SW 1271 (cell line): ENCODE measurements at places on chromosomes 11 and 22.

- DNase-seq: no peak
Measured at GRCh38 chr11:118265954-118266353, 1.9 kb upstream of the MPZL2 start.

DNA sequence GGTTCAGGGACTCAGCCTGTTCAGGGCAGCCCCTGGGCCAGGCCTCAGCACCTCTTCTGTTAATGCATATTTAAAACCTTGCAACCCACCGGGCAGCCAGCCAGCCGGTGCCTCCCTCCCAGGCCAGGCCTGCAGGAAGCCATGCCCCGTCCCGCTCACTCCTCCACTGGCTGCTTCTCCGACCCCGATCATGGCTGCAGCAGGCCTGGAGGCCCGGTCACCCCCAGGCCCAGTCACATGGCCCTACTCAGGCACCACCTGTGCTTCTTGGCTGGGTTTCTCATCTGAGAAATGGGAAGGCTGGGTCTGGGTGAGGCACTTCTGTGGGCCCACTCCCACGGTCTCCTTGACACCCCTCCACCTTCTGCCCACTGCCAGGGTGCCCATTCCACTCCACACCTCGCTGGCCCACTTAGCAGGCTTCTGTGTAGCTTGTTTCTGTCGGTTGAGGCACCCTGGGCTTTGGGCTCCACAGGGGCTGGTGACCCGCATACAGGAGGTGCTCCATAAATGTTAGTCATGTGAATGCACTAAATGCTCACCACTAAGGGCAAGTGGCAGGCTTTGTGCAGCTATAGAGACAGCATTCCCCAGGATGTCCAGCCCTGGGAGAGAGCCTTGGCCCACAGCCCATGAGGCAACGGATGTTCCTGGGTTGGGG is 11.4 kb downstream of the RTN4R start:
- DNase-seq: no peak

GRCh38 chr11:20609727-20610707 is 10.6 kb downstream of the SLC6A5 start:
- DNase-seq: peak; percentile 27

DNA sequence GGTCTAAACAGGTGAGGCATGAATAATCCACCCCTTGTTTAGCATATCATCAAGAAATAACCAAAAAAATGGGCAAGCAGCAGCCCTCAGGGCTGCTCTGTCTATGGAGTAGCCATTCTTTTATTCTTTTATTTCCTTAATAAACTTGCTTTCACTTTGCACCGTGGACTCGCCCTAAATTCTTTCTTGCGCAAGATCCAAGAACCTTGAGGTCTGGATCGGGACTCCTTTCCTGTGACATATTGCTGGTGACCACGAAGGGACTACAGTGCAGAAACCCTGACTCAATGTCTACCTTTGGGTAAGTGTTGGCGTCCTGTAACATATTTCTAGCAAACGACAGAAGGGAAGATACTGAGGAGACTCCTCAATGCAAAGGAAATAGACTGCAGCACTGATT is 1099.2 kb downstream of the FAM181B start:
- no peak for DNase-seq

- DNase-seq: peak; percentile 71
Measured at GRCh38 chr11:34977089-34977912, 60.9 kb downstream of the PDHX start.

- DNase-seq: no peak
Measured at GRCh38 chr11:128184981-128185380, 402.4 kb downstream of the ETS1 start.

- DNase-seq: no peak
Measured at GRCh38 chr11:70090961-70091381, 12.9 kb downstream of the ANO1 start.

- no peak for DNase-seq
Measured at GRCh38 chr11:2303627-2304505, 2.1 kb downstream of the TSPAN32 start.

GRCh38 chr11:118241764-118242098 is 10.4 kb downstream of the MPZL3 start:
- DNase-seq: no peak

GRCh38 chr11:33553486-33553885 is 147.1 kb downstream of the C11orf91 start:
- no peak for DNase-seq

GRCh38 chr22:47544696-47545095 is 782.2 kb downstream of the TBC1D22A start:
- DNase-seq: no peak

DNA sequence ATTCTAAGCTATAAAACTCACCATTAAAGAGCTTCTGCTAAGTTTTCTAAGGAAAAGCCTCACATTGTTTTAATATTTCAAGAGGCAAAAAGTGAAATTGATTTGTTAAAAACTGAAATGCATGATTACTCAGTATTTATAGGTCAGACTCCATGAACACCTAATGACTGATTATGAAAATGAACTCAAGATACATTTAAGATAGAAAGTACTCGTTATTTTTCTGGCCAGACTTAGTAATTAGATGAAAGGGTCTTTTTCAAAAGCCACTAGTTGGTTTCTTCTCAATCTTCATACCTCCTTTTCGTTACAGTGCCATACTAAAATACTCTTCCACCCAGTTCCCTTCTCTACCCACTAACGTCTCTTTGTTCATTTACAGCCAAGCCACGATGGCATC is 56.3 kb downstream of the VSIG10L2 start:
- DNase-seq: no peak

- DNase-seq: no peak
Measured at GRCh38 chr22:27990879-27991278, 71.8 kb upstream of the PITPNB start.

GRCh38 chr11:80958361-80958760 is 1517.5 kb upstream of the TENM4 start:
- DNase-seq: no peak

- DNase-seq: no peak
Measured at GRCh38 chr11:26028393-26028911, 303.5 kb upstream of the ANO3 start.

DNA sequence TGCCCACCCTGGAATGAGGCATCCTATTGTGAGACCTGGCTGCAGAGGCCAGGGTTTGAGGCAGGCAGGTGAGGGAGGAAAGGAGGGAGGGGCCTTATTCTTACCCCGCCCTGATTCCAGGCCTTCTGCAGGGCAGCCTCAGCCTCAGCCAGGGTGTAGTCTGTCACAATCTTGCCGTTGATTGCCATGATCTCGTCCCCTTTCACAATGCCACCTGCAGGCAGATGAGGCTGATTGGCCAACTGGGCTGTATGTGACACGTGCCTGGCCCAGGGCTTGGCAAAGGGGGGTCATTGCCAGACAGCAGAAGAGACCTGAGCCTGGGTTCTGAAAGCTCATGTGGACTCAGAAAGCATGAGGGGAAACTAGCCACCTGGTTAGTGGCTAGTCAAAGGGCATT is 21.4 kb upstream of the ABCC8 start:
- no peak for DNase-seq

DNA sequence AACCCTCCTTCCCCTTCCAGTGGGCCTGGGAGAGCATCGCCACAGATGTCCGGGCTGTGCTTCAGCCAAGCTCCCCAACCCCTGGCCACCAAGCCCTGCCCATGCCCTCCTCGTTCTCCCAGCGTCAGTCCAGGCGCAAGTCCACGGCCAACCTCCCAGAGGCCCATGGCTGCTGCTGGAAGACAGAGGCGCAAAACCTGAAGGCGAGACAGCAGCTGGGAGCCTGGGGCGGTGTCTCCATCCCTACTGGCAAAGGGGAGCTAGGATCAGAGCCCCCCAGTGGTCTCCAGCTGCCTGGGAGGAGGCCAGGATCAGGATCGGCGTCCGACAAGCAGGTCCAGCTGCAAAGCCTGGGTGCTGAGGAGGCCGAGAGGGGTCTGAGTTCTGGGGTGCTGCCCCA is 1.9 kb downstream of the TSGA10IP start:
- DNase-seq: no peak

- DNase-seq: no peak
Measured at GRCh38 chr11:13384908-13385640, 77.9 kb downstream of the BTBD10 start.
